ENCODE measurements at places on chromosomes 7 and 10. TPM values are rescaled to one million over a fixed set of nuclear protein-coding genes. Genes with fewer than 3 reads are reported as not detected.

Gene VGF
- 0.15 TPM for total RNA-seq

DNA sequence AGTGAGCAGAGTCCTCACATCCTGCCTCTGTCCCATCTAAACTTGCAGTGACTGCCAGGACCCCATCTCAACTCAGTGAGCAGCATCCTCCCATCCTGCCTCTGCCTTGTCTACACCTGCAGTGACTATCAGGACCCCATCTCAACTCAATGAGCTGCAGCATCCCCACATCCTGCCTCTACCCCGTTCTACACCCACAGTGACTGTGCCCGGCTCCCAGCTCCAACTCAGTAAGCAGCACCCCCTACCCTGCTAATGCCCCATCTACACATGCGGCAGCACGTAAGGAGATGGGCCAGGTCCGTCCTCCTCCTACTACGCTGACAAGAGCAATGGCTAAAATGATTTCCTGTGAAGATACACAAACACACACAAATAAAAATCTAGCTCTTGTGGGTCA, 65.5 kb downstream of the TNS3 start:
- DNase-seq = no peak

DNA sequence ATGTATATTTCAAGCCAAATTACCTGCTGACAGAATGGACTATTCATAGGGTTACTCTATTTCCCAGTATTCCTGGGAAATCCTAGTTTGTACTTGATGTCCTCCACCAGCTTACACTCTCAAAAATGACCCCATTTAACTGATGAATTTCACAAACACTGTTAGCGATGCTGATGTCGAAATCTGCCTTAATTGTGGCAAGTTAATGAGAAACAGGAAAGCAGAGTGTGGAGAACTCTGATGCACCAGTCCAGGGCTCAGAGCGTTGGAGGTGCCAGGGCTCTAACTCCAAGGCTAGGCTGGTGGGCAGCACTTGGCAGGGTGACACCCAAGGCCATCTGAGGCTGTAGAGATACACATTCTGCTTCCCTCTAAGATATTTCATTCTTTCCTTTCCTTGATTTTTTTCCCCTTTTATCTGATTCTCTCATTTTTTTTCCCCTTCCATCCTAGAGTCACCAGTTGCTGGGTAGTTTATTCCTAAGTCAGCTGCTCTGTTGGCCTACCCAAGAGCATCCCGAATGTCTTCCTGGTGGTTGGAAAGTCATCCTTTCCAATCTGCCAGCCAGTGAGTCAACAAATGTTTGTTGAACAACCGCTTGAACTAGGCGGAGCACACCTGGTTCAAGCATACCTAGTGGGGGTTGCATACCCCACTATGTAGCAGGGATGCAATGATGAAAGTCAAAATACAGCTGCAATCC, 525.0 kb upstream of the NRP1 start:
- no peak for DNase-seq

Gene FAM24B
- total RNA-seq = 3.8 TPM

GRCh38 chr7:95794917-95795515, 22.7 kb downstream of the DYNC1I1 start:
- DNase-seq = no peak

Gene CACNB2
- 1.4 TPM for total RNA-seq

Gene BTBD16
- 0.62 TPM for total RNA-seq

DNA sequence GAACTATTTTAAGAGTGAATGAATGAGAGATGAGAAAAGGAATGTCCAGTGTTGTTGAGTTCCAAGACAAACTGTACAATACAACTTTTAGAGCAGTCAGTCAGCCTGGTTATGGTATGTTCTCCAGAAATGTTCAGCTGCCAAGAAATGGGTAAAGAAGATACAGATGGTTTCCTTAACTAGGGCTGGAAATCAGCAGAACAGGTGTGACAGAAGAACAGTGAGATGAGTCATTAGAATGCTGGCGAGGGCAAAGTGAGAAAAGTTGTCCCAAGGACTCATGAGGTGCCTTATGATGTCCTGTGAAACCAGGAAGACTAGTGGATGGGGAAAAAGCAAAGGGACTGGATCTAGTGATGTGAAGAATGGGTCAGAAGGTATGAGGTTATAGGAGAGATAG, 20.8 kb upstream of the SEPTIN7 start:
- no peak for DNase-seq

Gene OR2A7
- total RNA-seq = 12.1 TPM

DNA sequence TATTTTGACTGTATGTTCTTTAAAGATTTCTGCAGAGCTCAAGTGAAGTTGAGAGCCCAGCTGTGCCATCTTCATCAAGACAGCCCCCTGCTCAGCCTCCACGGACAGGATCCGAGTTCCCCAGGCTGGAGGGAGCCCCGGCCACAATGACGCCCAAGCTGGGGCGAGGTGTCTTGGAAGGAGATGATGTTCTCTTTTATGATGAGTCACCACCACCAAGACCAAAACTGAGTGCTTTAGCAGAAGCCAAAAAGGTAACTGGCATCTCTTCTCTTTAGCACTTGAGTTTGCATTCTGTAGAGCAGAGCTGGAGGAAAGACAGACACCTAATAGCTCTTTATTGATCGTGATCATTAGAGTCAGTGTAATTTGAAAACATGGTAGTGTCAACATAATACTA, 33.7 kb downstream of the MCM10 start:
- DNase-seq = no peak

GRCh38 chr10:97428572-97428981, 2.6 kb downstream of the PGAM1 start:
- no peak for DNase-seq

Gene PIK3AP1
- 71.6 TPM for total RNA-seq

Gene THSD7A
- 7.2 TPM for total RNA-seq

GRCh38 chr10:126124046-126124445, 227.7 kb downstream of the FANK1 start:
- DNase-seq = no peak

DNA sequence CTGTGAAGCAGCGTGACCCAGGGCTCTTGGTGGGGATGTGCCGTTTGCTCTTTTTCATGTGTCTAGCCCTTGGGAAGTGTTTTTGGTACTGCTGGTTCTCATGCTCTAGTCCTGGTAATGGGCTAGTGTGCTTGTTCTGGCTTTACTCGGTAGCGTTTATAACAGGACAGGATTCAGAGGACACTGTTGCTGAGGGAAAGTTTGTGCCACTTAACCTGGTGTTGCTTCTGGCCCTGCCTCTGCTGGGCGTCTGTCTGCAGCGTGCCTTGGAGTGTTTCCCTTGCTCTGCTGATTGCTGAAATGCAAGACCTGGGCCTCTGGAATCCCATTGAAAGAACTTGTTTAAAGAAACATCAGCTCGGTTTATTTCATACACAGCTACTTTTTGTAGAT, 35.0 kb downstream of the INPP5A start:
- DNase-seq = no peak

- DNase-seq = no peak
Observed at GRCh38 chr10:14665865-14666857, 108.5 kb downstream of the FAM107B start.

DNA sequence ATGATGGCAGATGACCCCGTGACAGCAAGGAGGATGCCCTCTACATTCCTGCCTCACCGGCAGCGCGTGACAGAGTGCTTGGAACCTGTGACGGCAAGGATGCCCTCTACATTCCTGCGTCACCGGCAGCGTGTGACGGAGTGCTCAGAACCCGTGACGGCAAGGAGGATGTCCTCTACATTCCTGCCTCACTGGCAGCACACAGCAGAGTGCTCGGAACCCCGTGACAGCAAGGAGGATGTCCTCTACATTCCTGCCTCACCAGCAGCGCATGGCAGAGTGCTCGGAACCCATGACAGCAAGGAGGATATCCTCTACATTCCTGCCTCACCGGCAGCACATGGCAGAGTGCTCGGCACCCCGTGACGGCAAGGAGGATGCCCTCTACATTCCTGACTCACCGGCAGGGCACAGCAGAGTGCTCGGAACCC, 231.0 kb downstream of the DIP2C start:
- DNase-seq = no peak

- DNase-seq = no peak
Observed at GRCh38 chr7:30019387-30019786, 7.1 kb downstream of the FKBP14 start.

Gene LRIT2
- total RNA-seq = not detected

DNA sequence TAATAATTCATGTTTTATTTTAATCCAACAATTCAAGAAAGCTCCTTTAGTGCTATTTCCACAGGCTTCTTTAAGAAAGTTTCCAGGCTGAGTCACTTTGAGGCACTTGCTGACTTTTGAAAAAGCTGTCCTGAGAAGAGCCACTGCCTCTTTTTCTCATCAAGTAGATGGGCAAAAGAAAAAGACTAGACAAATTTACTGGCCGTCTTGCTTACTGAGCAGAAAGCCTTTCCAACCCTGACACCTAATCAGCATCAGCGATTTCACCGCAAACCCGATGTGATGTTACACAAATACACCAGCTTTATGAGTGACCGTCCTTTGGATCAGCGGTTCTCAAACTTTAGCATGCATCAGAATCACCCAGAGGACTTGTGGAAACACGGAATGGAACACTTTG, 24.3 kb downstream of the CTTNBP2 start:
- DNase-seq = no peak

GRCh38 chr10:35346248-35346647, 9.9 kb downstream of the CCNY start:
- no peak for DNase-seq

GRCh38 chr7:32681174-32681518, 185.9 kb downstream of the AVL9 start:
- no peak for DNase-seq

Gene PNLIPRP1
- not detected for total RNA-seq

DNA sequence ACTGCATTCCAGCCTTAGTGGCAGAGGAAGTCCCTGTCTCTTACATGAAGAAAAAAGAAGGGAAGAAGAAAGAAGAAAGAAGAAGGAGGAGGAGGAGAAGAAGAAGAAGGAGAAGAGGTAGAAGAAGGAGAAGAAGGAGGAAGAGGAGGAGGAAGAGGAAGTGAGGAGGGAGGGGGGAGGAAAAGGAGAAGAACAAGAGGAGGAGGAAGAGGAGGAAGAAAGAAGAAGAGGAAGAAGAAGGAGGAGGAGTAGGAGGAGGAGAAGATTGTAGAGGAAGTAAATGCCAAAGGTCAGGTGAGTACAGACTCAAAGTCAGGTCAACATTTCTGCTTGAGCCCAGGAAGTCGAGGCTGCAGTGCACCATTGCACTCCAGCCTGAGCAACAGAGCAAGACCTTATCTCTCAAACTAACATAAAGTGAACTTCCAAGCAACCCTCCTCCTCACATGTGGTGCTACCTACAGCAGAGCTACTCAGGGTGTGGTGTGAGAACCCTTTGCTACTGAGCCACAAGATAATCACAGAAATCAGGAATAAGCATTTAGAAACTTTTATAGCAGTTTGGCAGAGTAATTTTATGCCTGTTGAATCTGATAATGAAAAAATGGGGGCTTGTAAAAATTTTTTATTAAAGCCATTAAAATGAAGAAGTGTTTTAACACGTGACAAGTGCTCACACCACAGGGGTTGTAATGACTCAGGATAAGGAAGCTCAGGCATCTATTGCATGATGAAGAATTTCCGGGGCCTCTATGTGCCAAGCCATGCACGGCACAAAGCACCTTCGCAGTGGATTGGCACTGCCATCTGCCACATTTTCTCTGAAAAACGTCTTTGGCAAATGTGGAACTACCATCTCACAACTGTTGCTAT, 224.9 kb upstream of the AUTS2 start:
- DNase-seq = no peak

GRCh38 chr7:37438906-37439652, 9.6 kb downstream of the ELMO1 start:
- no peak for DNase-seq

DNA sequence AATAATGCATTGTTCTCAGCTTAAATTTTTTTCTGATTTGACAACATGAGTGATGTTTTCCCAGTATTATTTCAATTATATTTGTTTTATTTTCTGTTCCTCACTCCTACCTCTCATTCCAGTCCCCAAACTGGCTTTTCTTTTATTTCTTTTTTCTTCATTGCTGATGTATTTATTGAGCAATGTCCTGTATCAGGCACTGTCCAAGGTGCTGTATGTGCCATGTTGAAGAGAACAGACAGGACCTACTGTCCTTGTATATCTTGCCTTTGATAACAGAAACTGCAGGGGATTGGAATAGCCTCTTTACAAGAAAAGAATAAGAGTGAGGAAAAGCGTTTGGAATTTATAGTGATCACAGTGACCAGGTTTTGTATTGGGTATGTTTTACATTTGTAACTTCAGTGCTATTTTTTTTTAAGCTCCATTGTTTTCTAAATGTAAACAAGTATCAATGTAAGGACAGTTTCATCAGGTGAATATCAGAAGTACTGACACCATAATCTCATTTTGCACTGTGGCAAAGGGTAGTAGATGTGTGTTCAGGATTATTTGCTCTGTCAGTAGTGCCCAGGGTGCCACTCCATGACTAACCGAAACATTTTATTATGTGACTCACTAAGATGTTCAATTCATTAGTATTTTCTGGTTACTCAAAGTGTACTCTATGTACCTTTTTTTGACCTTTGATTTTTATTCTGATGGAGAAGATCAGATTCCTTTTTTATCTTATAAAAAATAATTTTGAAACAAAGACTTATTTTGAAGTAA, 15.6 kb upstream of the CLDN12 start:
- DNase-seq = no peak

Gene ERVW-1
- total RNA-seq = not detected

Gene CAMK2B
- 0.30 TPM for total RNA-seq

Gene PLCE1
- total RNA-seq = 10.5 TPM

- no peak for DNase-seq
Observed at GRCh38 chr10:50384238-50384637, 132.9 kb upstream of the ASAH2 start.

Gene CLRN3
- not detected for total RNA-seq

Gene VTI1A
- total RNA-seq = 36.9 TPM

- DNase-seq = no peak
Observed at GRCh38 chr10:112698818-112699164, 251.3 kb upstream of the TCF7L2 start.

- no peak for DNase-seq
Observed at GRCh38 chr7:17320657-17321056, 22.2 kb downstream of the AHR start.

Gene SUFU
- 14.3 TPM for total RNA-seq

GRCh38 chr10:29537799-29538198, 97.0 kb downstream of the SVIL start:
- no peak for DNase-seq

DNA sequence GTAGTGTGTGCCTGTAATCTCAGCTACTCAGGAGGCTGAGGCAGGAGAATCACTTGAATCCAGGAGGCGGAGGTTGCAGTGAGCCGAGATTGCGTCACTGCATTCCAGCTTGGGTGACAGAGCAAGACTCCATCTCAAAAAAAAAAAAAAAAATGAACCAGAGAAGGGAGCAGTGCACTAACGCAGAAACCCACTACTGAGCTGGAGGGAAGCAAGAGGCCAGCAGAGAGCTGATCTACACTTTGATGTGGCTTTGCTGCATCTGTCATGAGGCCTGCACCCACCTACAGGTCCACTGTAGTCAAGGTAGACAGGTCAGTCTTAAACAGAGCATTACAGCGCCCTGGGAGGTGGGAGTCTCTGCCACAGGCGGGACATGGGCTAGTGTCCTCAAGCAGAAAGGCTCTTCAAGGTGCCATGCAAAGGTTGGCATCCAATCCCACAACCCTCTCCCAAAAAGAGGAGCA, 30.0 kb downstream of the MAT1A start:
- no peak for DNase-seq

All from lower lobe of right lung (tissue), 2 donors.